ENCODE measurements at places on chromosomes 16 and 17. TPM values are rescaled to one million over a fixed set of nuclear protein-coding genes. Genes with fewer than 3 reads are reported as not detected.

HEATR9 gene
- total RNA-seq: not detected

TCAP gene
- 0.64 TPM for total RNA-seq

FBXW10 gene
- 0.51 TPM for total RNA-seq

HASPIN gene
- total RNA-seq: 0.16 TPM

PYCARD gene
- total RNA-seq: 22.4 TPM

All from mesenteric fat pad (tissue), 1 donor.